ENCODE measurements at places on chromosomes 12 and 14.
A peak's percentile ranks its signal among the peaks of the same experiment; 100 is the strongest.

- peak; percentile 78 for DNase-seq
Observed at GRCh38 chr12:70719672-70720420, 82.6 kb upstream of the PTPRB start.

GRCh38 chr12:112988224-112988623 is 9.9 kb downstream of the OAS2 start:
- DNase-seq = no peak

GRCh38 chr12:19886639-19887064 is 447.4 kb downstream of the AEBP2 start:
- no peak for DNase-seq

DNA sequence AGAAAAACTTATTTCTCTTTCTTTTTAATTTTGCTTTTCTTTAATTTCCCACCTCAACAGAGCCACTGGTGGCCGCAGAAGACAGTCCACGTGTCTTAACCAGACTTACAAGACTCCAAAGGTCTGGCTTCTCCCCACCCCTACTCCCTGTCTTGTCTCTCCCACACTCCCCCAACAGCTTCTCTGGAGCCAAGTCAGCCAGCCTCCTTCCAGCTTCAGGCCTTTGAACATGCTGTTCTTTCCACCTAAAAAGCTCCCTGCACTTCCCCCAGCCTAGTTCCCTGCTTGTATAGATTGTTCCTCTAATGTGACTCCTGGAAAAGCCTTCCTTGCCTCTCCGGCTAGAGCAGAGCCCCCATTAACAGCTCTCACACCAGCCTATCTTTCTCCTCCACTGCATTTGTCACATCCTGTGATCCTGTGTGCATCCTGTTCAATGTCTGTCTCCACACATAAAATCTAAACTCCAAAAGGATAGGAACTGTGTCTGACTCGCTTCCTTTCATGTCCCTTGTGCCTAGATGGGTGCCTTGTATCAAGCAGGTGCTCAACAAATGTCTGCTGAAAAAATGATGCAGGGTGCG is 7.8 kb upstream of the DYNLL1 start:
- DNase-seq = no peak

GRCh38 chr12:9449181-9449580 is 158.5 kb downstream of the KLRB1 start:
- DNase-seq = no peak

GRCh38 chr14:92711976-92712653 is 36.3 kb downstream of the LGMN start:
- DNase-seq = no peak

GRCh38 chr14:95098984-95099599 is 58.2 kb downstream of the DICER1 start:
- peak; percentile 65 for DNase-seq

- no peak for DNase-seq
Observed at GRCh38 chr12:89448526-89448925, 76.1 kb downstream of the GALNT4 start.

GRCh38 chr14:80560800-80561657 is 349.7 kb upstream of the DIO2 start:
- no peak for DNase-seq

DNA sequence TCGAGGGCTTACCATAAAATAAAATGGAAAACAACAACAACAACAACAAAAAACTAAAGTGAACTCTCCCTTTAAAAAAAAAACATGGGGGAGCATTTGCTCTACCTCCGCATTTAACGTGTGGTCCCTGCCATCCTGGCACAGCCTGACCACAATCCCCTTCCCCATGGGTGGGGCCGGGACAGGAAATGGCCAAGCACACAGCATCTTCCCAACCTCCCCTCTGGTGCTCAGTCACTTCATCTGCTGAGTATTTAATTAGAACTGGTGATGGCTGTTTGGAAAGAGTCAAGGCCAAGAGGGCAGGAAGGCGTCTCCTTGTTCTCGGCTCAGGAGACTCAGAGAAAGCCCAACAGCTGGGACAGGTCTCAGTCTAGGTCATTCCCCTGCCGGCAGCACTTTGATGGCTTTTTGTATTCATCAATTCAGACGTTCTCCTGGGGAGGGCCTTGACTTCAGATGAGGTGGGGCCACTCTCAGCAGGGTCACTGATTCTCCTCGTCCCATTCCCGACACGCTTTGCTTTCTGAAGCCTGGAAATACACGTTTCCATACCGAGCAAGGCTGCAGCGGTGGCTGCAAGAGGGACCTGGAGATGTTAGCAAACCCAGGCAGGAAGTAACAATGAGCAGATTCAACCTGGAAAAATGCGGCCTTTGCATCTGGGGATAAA is 44.4 kb downstream of the ANO2 start:
- no peak for DNase-seq

GRCh38 chr14:93984987-93985410 is 8.6 kb upstream of the ASB2 start:
- DNase-seq = peak; percentile 48

- no peak for DNase-seq
Observed at GRCh38 chr14:53793790-53794505, 162.7 kb downstream of the BMP4 start.

DNA sequence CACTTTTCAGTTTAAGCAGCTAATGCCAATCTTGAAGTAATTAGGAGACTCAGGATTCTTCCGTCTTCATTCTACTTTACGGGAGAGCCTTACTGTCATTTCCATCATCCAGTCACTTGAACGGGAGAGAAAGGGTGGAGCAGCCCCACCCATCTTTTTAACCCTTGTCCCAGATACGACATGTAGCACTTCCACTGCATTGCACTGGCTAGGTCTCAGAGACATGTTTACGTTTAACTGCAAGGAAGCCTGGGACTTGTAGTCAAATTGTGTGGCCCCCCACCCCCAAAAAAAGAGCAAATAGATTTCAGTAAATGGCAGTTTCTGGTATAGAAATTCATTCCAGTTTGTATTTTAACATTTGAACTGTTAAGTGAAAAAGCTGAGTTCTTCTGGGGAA is 46.1 kb upstream of the SYT1 start:
- no peak for DNase-seq

GRCh38 chr12:93616584-93617101 is 44.2 kb downstream of the SOCS2 start:
- peak; percentile 5 for DNase-seq

DNA sequence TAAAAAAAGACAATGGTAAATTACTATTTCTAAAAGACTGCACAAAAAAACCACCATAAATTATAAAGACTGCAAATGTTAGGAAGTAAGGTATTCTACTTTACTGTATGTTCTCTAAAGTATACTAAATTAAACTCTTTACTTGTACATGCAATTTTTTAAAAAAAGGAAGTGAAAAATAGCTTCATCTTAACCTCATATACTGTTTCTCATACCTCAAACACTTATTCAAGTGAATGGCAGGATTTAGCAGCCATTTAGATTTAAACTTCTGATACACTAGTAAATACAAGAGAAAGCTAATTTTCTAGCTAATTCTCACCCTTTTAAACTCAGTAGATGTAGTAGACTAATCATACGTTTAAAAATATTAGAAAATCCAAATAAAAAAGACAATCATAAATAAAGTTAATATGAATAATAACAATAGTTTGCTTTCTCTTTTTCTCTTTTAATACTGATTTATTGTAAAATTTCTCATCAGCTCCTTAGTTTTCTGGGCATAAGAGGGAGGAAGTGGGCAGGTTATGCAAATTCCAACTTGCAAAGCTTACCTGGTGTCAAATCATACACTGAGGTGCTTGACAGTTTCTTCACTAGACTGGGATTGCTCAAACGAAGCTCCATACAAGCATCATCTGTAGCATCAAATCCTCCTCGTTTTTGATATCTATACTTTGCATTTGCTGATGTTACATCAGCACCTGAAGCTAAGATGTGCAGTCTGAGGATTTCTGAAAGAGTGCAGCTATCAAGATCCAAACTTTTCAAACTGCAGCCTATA is 71.0 kb upstream of the CFL2 start:
- DNase-seq = no peak

GRCh38 chr12:56143217-56143616 is 9.2 kb upstream of the MYL6B start:
- no peak for DNase-seq

DNA sequence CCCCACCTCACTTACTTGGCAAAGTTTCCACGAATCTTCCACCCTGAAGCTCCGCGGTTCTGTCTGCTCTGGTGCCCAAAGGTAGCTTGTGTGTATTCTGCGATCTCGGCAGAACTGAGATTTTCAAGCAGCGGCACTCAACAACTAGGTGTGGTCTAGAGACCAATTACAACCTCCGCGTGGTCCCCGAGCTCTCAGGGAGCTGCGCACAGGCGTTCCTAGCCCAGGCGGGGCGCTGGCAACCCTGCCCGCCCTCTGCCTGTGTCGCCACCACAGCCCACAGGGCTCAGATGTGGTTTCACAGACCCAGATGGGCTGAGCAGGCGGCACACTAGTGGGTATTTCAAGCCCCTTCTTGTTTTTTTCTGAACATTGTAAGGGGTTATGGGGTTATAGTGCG is 1.5 kb upstream of the DIABLO start:
- DNase-seq = no peak

- no peak for DNase-seq
Observed at GRCh38 chr12:28683366-28683765, 465.7 kb upstream of the FAR2 start.

GRCh38 chr14:32259368-32260013 is 56.4 kb upstream of the RNU6-8 start:
- no peak for DNase-seq

- DNase-seq = no peak
Observed at GRCh38 chr14:39722547-39723273, 290.5 kb upstream of the FBXO33 start.

DNA sequence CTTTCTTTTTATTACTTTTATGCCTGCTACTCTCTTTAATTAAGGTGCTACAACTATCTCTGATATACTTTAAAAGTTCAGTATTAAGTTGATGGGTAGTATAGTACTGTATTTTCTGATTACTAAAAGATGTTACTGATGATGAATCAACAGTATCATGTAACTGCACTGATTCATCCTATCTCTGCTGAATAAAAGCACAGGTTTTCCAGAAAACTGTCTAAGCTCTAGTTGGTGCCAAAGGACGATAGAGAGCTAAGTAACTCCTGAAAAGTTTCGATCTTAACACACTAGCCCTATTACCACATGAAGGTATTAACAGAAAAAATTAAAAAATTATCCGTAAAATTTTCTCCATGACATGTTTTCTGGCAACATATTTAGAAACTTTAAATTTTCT is 2.1 kb downstream of the SCAF11 start:
- no peak for DNase-seq

DNA sequence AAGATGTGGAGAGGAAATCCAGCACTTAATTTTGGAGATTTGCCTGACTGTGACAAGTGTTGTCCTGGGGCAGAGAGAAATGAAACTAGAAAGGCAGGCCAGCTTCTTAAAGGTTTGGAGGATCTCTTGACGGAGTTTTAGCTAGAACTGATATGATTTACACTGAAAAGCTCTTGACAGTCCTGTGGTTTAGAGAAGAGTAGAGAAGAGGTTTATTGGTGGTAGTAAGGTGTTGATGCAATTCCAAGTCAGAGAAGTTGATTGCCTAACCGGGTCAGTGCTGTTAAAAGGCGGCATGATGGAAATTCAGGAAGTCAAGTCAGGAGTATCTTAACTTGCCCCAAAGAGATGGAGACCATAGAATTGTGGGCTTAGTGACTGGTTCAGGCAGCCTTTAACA is 89.0 kb upstream of the TRAF3 start:
- no peak for DNase-seq

DNA sequence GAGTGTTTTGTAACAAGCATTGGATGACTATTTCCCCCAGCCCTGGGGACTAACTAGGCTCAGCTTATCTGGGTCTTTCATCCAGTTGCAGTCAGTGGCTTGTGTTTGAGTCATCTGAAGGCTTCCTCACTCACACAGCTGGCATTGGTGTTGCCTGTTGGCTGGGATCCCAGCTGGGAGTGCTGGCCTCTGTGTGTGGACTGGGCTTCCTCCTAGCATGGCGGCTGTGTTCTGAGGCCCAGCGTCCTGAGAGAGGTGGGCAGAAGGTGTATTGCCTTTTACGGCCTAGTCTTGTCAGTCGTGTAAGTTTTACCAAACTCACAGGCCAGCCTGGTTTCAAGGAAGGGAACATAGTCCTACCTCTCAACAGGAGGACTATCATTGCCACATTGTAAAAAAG is 28.3 kb upstream of the PPP2R5C start:
- no peak for DNase-seq

DNA sequence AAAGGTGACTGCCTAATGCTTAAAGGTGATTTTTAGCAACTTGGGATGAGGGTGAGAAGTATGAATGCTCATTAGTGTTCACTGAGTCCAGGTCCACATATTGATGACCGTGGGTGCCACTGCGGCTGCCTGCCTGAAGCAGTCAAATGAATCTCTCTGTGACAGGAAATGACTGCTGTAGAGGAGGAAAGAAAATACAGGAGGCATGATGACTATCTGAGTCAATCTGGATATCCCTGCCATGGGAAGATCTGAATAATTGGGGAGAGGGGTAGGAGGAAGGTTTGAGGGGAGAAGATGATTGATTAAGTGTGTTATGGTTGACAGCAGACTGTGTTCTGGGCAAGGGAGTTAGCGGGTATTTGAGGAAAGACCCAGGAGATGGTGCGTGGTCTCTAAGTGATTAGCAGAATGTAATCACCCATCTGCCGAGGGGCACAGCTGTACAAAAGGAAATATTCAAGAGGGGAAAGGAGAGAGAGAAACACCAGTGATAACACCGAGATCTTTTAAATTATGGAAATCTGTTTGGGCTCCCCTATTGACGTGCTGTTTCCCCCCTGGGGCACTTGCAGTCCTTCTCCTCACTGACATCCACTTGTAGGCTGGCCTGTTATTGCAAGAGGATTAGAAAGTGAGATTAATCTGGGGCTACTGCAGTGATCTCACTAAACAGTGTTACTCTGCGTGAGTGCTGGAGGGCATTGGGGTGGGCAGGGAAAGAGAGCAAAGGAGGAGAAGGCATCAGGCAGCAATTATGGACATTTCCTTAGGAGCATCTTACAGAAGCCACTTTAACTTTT is 97.7 kb downstream of the AKAP6 start:
- peak; percentile 44 for DNase-seq

DNA sequence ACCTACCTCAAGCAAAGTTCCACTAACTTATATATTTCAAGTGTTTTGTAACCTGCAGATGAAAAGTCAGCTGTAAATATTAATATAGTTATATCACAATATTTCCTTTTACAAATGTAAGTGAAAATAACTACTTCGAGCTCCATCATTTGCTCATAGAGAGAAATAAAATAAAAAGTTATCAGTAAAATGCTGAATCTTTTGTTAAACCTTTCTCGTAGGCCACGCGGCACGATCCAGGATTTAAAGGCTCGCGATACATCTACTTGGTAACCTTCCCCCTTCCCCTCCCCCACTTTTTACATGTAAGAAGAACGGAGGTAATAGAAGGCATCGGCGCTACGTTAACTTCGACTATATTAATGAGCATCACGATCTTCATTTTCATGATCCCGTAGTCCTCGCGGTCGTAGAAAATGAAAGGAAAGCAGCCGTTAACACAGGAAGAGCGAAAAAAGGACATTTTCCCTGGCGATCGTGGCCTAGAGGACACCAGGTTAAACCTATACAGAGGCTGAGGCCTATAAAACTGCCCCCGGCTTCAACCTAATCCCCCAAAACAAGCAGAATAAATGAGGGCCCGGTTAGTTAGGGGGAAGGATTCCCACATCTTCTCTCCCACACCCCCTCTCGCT is 508 bp downstream of the HNRNPC start:
- DNase-seq = peak; percentile 80

- no peak for DNase-seq
Observed at GRCh38 chr12:29207120-29207519, 58.0 kb downstream of the FAR2 start.
